T-cell (primary cell): ENCODE measurements at places on chromosomes 4 and X.
A peak's percentile ranks its signal among the peaks of the same experiment; 100 is the strongest.

- H3K36me3 ChIP-seq, result peaks cover 2% of the 10 kb centered on the region
- peak overlapping the region; percentile 94 for H3K4me3 ChIP-seq
- DNase-seq, result no peak
- H3K4me1 ChIP-seq, result peaks cover 6% of the 10 kb centered on the region
These were observed 85.1 kb upstream of the HPRT1 start for GRCh38 chrX:134374910-134375309.

- H3K27ac ChIP-seq, result no peak overlapping the region
- DNase-seq, result no peak
- no peaks in the 10 kb centered on the region for H3K27me3 ChIP-seq
- H3K36me3 ChIP-seq, result no peaks in the 10 kb centered on the region
These were observed 423.9 kb upstream of the PITX2 start for GRCh38 chr4:111046811-111047210.

DNA sequence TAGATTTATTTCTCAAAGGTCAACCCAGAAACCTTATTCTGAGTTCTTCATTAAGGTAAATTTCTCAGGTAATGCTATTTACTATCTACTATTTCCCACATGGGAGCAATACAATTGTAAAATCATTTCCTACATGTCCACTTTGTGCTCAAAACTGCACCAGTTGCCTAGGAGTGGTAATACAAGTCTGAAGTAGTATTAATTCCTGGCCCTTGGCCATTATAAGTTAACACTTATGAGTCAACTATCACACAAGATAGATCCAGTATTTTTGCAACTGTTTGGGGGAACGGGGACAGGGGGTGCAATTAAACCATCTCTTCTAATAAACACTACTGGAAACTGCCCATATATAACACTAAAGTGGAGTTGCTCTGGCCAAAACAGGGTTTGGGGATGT, 48.9 kb downstream of the ACSL4 start:
- H3K36me3 ChIP-seq, result no peaks in the 10 kb centered on the region
- no peak for DNase-seq
- H3K4me1 ChIP-seq, result no peaks in the 10 kb centered on the region
- H3K27me3 ChIP-seq, result no peaks in the 10 kb centered on the region

DNA sequence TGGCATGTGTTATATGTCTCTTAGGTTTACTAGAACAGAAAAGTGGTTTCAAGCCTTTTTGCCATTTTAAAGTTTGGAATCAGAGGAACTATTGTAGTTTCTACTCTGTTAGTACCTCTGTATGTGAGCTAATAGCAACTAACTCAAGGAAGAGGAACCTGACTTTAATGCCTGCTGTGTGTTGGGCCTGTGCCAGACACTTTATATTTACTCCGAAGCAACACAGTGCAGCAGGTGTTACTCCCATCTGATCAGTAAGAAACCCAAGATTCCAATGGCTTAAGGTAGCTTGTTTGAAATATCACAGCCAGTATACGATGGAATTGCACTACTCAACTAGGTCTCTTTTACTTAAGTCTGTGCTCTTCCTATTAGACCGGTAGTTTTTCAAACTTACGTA, 79.2 kb downstream of the USP9X start:
- H3K4me3 ChIP-seq, result no peak overlapping the region
- no peaks in the 10 kb centered on the region for H3K27me3 ChIP-seq
- no peak for DNase-seq
- H3K27ac ChIP-seq, result no peak overlapping the region
- H3K4me1 ChIP-seq, result no peaks in the 10 kb centered on the region

- H3K4me1 ChIP-seq, result no peaks in the 10 kb centered on the region
- no peak overlapping the region for H3K4me3 ChIP-seq
- no peak for DNase-seq
These were observed 2.9 kb upstream of the ADH6 start for GRCh38 chr4:99221980-99222379.

DNA sequence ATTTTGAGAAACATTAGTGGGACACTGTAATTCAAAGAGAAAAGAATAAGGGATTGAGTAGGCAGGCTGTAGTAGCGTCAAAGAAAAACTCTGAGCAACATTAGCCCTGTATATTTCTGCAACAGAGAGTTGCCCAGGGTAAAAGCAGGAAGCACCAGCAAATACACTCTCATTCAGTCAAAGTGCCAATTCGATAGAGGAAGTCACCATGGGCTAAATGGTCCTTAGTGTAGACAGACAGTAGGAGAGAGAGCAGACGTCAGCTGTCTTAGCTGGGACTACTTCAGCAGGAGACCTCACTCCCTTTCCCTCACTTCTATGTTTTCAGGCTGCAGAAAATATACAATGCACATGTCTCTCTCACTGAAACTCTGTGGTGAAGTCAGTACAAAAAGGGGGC, 2073.8 kb upstream of the TENM3 start:
- H3K27me3 ChIP-seq, result no peaks in the 10 kb centered on the region
- H3K4me3 ChIP-seq, result no peak overlapping the region
- no peak for DNase-seq
- no peaks in the 10 kb centered on the region for H3K36me3 ChIP-seq
- H3K27ac ChIP-seq, result no peak overlapping the region
- H3K4me1 ChIP-seq, result no peaks in the 10 kb centered on the region

- no peak overlapping the region for H3K27ac ChIP-seq
- no peaks in the 10 kb centered on the region for H3K27me3 ChIP-seq
- no peaks in the 10 kb centered on the region for H3K4me1 ChIP-seq
- H3K36me3 ChIP-seq, result no peaks in the 10 kb centered on the region
- no peak overlapping the region for H3K4me3 ChIP-seq
- no peak for DNase-seq
These were observed 39.3 kb upstream of the TXK start for GRCh38 chr4:48173056-48173991.

DNA sequence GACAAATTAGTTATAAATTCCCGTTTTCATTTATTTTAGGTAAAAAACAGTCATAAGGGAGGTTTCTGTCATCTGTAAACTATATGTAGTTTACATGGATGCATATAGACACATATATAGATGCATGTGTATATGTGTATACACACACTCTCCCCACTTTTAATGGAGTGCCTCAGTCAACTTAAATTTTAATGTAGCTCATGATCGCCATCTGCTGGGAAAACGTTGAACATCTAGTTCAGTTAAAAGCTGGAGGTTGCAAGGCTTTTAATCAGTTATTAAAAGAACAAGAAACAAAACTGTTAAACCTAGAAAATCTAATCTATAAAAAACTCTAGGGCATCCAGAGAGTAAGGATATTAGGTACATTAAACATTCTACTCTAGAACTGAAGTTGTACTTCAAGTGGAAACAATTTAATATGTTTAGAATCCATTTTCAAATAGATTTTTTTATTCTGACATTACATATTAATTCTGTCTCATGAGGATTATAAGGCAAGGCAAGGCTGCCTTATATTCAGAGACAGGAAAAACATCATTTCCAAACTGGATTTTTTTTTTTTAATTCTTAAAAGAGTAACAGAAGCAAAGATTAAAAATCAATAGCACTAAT, 122.6 kb downstream of the SHISA3 start:
- H3K36me3 ChIP-seq, result peaks cover 47% of the 10 kb centered on the region
- no peaks in the 10 kb centered on the region for H3K27me3 ChIP-seq
- no peak overlapping the region for H3K4me3 ChIP-seq
- no peak overlapping the region for H3K27ac ChIP-seq
- no peaks in the 10 kb centered on the region for H3K4me1 ChIP-seq

DNA sequence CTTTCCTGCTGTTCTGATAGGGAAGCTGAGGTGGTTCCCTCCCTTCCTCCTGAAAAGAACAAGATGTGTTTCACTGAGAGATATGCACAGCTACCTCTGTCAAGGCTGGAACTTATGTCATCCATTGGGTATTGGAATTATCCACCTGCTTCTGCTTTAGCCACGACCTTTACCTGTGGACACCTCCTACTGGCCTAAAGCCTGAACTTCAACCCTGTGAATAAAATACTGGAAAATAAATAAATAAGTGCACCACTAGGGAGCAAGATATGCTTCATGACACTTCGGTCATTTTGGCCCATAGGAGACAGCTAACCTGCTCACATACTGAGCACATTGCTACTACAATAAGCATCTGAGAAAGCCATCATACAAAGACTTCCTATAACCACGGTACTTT, 419.9 kb upstream of the NWD2 start:
- no peak for DNase-seq
- no peaks in the 10 kb centered on the region for H3K4me1 ChIP-seq
- no peaks in the 10 kb centered on the region for H3K27me3 ChIP-seq
- no peaks in the 10 kb centered on the region for H3K36me3 ChIP-seq
- H3K4me3 ChIP-seq, result no peak overlapping the region

- no peaks in the 10 kb centered on the region for H3K36me3 ChIP-seq
- H3K4me3 ChIP-seq, result no peak overlapping the region
- no peak for DNase-seq
- no peaks in the 10 kb centered on the region for H3K4me1 ChIP-seq
- no peak overlapping the region for H3K27ac ChIP-seq
These were observed 243.4 kb upstream of the STS start for GRCh38 chrX:6904156-6904555.

- no peak overlapping the region for H3K4me3 ChIP-seq
- no peaks in the 10 kb centered on the region for H3K27me3 ChIP-seq
- H3K4me1 ChIP-seq, result peaks cover 11% of the 10 kb centered on the region
- no peaks in the 10 kb centered on the region for H3K36me3 ChIP-seq
- DNase-seq, result peak; percentile 53
These were observed 14.1 kb downstream of the ZNF157 start for GRCh38 chrX:47384502-47384901.

GRCh38 chr4:2043396-2044118, 15.6 kb upstream of the NAT8L start:
- H3K4me1 ChIP-seq, result peaks cover 21% of the 10 kb centered on the region
- no peaks in the 10 kb centered on the region for H3K36me3 ChIP-seq
- DNase-seq, result no peak

DNA sequence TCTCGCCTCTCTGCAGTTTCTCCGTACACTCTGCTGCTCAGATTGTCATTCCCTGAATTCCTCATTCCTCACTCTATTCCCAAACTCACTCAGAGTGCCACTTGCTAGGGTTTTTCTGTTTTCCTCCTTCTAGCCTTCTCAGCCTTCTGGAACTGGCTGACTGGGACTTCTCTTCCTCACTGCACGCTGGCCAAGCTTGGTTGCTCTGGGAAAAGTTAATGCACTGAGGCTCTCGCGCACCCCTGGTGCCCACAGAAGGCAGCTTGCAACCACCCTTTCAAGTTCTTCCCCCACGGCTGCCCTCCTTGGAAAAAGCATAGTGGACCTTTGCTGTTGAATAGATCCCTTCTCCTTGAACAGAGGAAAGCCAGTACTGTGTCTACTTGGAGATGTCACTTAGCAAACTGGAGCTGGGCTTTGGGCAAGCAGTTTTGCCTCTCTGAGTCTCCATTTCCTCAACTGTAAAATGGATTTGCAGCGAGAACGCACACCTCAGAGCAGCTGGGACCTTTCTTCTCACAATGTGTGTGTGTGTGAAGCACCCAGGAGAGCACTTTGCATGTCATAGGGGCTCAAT, 6.0 kb upstream of the CCKAR start:
- H3K27me3 ChIP-seq, result peaks cover 22% of the 10 kb centered on the region
- no peaks in the 10 kb centered on the region for H3K4me1 ChIP-seq
- no peak for DNase-seq
- no peak overlapping the region for H3K4me3 ChIP-seq

- H3K36me3 ChIP-seq, result no peaks in the 10 kb centered on the region
- no peaks in the 10 kb centered on the region for H3K4me1 ChIP-seq
- no peak for DNase-seq
- H3K27ac ChIP-seq, result no peak overlapping the region
- no peaks in the 10 kb centered on the region for H3K27me3 ChIP-seq
- H3K4me3 ChIP-seq, result no peak overlapping the region
These were observed 163.5 kb downstream of the PPP3CA start for GRCh38 chr4:101183666-101184373.

DNA sequence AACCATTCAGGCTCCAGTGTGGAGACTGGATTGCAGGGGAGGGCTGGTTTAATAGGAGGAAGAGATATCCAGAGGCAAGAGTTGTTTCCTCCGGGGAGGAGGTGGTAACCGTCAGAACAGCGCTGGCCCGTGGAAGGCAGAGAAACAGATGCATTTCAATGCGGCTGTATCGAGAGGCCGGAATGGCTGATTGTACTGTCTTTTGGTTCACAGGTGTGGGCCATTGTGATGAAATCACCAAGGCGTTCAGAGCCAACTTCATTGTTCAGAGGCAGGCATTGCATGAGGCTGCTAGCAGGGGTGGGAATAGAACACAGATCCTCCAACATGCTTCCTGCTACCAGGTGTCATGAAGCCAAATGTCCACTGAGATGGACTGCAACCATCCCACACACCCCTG, 53.0 kb downstream of the SHOX start:
- no peak overlapping the region for H3K4me3 ChIP-seq
- H3K4me1 ChIP-seq, result no peaks in the 10 kb centered on the region
- H3K27ac ChIP-seq, result no peak overlapping the region
- no peaks in the 10 kb centered on the region for H3K27me3 ChIP-seq
- DNase-seq, result no peak
